ENCODE measurements at places on chromosomes 5 and 9. TPM values are rescaled to one million over a fixed set of nuclear protein-coding genes. Genes with fewer than 3 reads are reported as not detected.
A peak's percentile ranks its signal among the peaks of the same experiment; 100 is the strongest.

PKN3 gene
- polyA plus RNA-seq: 13.7 TPM

GABRA6 gene
- not detected for polyA plus RNA-seq

- DNase-seq: no peak
Measured at GRCh38 chr5:101153526-101153925, 250.4 kb upstream of the ST8SIA4 start.

DNA sequence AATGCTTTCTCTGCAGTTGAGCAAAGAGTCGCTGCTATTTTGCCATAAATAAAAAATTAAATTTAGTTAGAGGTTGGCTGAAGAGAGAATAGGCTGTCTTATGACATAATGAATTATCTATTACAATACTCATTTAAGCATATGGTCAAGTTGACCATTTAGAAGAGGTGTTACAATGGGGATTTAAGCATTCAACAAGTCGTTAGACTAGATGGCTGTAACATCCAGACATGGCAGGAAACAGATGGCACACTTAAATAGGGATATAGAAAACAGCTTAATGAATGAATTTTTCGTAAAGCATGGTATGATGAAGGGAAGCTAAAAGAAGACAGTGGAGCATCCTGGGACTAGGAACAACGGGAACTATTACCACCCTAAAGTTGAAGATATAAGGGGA is 160.3 kb upstream of the PTPRD start:
- DNase-seq: no peak

CDX1 gene
- polyA plus RNA-seq: 1.1 TPM

DNA sequence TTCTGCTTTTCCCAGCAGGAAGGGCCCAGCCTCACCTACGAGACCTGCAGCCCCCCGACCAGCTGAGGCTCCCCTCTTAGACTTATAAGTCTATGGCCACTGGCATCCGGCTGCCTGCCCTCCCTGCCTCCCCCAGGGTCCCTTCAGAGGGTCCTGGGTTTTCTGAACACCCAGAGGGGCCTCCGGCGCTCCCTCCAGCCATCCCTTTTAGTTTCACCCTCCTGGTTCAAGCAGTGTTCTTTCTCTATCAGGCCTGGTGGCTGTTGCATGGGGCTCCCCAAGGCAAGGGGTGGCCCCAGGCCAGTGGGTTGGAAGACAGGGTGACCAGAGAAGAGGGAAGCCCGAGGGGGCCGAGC is 21.8 kb downstream of the GOLGA2 start:
- DNase-seq: no peak

DNA sequence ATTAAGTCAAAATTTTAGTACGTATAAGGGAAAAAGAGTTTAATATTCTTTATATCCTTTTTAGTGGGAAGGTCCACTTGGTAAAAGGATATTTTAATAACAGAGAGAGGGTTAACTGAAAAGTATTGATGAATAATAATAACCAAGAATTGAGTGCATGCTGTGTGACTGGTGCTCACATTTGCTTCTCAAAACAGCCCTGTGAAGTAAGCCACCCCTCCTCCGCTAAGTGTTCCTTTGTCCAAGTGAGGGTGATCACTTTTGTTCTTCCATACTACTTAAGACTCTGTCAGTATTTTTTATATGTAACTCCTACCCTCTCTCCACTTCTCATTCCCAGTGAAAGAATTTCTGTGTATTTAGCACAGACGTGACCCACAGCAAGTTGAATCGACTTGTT is 51.5 kb downstream of the SLC44A1 start:
- DNase-seq: no peak

GRCh38 chr9:18595597-18595996 is 121.6 kb downstream of the ADAMTSL1 start:
- no peak for DNase-seq

TAF1L gene
- polyA plus RNA-seq: 0.09 TPM

- no peak for DNase-seq
Measured at GRCh38 chr9:72315089-72315509, 49.9 kb downstream of the ZFAND5 start.

PPP2R2B gene
- polyA plus RNA-seq: 16.6 TPM

DNA sequence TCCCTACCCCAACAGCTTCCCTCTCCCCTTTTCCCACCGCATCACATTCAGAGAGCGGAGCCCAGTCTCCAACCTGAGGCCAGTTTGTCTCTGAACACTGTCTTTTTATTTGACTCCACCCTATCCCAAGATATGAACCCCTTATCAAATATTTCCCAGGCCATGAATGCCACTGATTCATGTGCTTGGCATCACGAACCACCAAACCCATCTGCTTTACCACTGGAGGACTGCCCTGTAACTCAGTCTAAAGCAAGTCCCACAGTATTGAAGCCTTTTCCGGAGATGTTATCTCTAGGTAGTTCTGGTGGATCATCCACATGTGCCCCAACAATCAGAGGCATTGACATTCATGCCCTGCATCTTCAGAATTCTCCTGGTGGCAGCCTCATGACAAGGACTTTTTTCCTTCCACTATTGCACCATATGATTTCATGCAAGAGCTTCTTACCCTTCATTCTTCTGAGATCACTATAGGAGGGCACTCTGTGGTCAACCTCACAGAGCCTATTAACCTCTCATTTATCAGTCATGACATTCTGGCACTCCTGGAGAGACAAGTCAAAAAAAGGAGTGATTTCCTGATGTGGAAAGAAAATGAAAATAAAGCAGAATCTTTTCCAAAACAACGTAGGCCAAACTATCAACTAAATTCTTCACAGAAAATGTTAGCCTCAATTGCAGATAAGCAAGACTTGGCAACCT is 12.3 kb upstream of the SPATA31D4 start:
- DNase-seq: no peak

DNA sequence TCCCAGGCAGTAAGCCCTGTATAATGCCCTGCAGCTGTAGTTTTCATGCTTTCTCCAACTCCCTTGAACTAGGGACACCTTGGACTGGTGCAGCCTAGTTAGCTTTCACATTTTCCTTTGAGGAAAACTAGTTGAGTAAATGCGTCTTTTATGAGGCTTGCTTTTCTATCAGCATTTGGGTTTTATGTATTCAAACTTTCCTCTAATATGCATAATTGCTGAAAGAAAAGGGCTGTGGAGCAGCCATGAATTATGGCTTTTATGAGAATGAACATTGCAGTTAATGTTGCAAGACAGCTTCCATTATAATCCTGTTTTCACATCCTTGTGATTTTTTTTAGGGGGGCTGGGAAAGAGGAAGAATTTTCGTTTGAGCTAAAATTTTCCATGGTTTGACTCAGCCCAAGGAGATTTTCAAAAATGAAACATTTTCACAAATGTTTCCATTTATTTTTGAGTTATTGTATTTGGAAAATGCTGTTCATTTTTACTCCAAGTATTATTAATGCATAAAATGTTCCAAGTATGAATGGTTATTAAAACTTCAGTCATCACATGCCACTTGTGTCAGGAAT is 57.9 kb upstream of the PPP3R2 start:
- no peak for DNase-seq

DNA sequence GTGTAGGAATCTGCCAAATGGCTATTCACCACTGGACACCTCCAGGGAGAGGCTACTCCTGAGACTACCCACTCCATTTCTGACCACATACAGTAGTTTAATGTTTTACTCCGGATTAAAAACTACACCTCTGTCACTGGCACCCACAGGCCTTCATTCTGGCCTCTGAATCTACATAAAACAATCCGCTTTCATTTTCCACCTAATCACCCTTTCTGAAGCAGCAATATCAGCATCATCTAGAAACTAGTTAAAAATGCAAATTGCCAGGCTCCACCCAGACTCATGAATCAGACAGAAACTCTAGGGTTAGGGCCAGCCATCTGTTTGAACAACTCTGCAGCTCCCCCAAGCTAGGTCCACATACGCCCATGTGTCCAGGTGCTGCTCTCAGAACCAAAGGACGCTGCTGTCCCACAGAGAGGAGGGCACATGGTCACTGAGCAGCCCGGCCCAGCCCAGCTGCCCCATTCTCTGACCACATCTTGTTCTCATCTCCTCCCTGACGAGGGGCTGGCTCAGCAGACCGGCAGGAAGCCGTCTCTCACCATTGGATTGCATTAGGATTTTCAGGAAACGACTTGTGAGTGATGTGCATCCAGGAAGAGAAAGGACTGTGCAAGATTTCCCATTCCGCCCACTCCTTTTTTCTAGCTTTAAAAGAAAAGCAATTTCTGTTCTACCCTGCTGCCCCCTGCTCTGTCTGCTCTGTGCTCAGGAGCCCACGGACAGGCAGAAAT is 34.7 kb downstream of the ADAM19 start:
- no peak for DNase-seq

GRCh38 chr9:104177003-104177611 is 83.0 kb downstream of the SMC2 start:
- no peak for DNase-seq

DNA sequence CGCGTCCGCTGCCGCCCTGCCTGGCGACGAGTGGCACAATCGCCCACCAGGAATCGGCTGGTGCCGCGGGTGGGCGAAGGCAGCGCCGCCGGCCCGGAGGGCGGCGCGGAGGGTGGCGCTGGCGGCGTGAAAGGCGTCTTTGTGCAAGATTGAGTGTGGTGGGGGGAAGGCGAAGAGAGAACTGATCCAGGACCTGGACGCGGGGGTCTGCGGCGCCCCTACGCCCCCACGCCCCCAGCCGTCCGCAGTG is 4.6 kb upstream of the RGMB start:
- no peak for DNase-seq

DNA sequence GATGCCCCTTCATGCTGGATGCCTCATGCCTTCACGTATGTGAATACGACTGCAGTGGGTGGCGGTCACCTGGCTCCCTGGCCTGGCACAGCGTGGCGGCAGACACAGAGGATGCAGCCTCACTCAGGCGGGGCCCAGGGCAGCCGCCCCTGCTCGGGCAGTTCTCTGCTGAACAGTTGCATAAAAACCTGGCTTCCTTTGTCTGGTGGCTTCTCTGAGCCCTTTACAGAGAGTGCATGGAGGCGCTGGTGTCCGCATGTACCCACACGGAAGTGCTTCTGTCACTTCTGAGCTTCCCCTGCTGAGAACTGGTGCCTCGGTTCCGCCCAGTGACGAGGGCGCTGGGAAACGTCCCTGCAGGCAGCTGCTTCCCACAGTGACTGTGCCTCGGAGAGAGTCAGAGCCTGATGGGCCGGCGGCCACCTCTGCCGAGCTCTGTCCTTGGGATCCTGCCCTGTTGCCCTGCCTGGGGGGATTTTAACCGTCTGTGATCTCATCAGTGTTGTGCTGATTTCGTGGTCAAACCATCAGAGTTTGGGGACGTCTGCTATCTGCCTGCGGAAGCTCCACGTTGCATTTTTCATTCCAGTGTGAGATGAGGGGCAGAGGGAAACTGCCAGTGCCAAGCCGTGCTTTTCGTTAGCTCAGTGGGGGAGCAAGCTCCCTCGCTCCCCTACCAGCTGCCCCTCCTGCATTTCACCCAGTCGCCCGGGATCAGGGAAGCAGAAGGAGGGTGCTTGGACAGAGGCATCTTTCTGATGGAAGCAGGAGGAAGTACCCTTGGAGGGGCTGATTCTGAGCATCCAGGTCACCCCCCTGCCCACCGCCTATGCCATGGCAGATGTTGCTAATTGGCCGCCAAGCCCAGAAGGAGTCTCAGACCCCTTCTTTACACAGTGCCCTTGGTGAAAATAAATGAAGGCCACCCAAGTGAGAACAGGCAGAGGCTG is 153.0 kb upstream of the COL5A1 start:
- DNase-seq: no peak

- DNase-seq: no peak
Measured at GRCh38 chr9:35910613-35911359, 1.5 kb downstream of the SPAAR start.

C5orf46 gene
- polyA plus RNA-seq: not detected

GRCh38 chr5:109605207-109605730 is 84.5 kb upstream of the MAN2A1 start:
- DNase-seq: no peak

- DNase-seq: no peak
Measured at GRCh38 chr5:43947935-43948334, 345.0 kb downstream of the NNT start.

DNA sequence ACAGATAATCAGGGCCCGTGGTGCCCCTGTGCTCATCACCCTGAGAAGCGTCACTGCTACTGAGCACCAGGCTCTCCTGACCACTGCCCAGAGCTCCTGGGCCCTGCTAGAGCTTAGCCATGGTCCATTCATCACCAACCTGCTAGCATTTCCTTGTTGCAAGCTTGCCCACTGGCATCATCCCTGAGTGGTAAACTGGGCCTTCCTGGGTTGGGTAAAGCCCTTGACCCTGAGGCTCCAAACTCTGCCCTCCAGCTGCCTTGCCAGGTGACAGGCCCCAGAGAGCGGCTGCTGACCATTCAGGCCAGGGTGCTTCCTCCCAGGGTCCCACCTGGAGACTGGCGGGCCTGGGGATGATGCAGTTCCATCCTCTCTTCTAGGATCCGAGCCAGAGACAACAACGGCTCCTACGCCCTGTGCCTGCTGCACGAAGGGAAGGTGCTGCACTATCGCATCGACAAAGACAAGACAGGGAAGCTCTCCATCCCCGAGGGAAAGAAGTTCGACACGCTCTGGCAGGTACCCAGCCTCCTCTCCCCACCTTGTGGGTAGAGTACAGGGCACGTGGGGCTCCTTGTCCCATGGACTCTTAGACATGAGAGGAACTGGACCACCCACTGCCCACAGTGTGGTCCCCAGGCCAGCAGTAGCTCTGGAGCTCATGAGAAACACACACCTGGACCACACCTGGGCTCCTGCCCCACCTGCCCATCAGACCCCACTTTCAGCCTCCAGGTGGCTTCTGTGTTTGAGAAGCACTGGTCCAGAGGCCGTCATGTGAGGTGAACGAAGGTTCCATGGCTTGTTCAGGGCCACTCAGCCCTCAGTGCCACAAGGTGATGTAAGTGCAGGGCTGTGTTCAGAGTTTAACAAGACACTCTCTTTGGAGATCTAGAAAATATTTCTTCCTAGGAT is 60.5 kb downstream of the SYK start:
- DNase-seq: no peak

NOXA1 gene
- polyA plus RNA-seq: 12.3 TPM

GRCh38 chr5:117701062-117701461 is 1126.4 kb upstream of the SEMA6A start:
- no peak for DNase-seq

DNA sequence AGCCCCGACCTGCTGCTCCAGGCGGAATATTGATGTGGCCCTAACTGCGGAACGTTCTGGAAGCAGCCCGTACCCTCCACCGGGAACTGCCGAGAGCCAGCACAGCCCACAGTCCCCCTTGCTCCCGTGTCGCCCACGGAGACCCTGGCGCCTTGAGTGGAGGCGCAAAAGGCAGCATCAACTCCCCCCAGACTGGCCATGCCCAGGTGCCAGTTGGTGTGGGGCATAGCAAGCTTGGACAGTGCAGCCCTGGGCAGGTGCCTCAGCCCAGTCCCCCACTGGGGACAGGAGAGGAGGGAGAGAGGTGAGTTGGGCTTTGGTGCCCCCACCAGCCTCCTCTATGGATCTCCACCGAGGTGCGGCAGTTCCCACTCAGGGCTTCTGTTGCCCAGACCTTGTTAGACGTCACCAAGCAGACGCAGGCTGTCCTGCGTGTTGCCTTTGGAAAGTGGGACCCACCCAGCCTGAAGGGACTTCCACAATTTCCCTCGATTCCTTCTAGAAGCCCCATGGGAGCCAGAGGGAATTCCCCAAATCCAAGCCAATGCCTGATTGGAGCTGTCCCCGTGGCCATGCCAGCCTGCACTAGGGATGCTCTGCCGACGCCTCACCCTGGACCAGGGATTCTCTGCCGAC is 19.8 kb upstream of the NRARP start:
- no peak for DNase-seq

- DNase-seq: no peak
Measured at GRCh38 chr9:14520341-14520740, 172.9 kb downstream of the ZDHHC21 start.

- DNase-seq: peak; percentile 78
Measured at GRCh38 chr5:171450423-171451331, 31.2 kb downstream of the FGF18 start.

Measured in renal pelvis (tissue), 12 donors.